ENCODE measurements at places on chromosomes 4 and X.

DNA sequence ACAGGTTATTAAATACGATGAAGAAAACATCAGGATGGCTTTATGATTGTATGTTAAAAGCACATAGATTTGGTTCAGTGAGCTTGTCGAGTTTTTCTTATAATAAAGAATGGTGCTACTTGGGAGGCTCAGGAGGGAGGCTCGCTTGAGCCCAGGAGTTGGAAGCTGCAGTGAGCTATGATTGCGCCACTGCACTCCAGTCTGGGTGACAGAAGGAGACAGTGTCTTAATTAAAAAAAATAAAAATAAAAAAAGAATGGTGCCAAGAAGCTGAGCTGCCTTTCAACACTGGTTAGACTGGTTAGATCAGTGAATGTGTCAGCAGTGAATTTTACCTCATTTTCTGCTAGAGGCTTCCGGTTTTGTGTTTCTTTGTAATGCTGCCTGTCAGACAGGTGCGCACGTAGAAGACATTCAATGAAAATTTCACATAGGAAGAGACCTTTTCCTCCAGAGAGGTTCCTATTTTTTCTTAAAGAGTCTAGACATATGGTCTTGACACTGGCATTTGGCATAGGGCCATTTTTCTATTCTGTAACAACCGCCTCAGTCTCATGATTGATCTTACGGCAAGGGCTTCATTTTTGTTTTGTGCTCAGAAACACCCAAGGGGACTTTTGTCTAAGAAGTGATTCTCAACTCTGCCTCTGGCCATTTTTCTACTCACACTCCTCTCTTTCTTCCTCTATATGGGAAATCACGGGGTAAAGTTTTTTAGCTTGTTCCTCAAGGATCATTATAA, 15.0 kb upstream of the ARSF start:
- no peak for DNase-seq

- DNase-seq = peak; percentile 88
Observed at GRCh38 chrX:13094828-13095341, 50.5 kb upstream of the FAM9C start.

DNA sequence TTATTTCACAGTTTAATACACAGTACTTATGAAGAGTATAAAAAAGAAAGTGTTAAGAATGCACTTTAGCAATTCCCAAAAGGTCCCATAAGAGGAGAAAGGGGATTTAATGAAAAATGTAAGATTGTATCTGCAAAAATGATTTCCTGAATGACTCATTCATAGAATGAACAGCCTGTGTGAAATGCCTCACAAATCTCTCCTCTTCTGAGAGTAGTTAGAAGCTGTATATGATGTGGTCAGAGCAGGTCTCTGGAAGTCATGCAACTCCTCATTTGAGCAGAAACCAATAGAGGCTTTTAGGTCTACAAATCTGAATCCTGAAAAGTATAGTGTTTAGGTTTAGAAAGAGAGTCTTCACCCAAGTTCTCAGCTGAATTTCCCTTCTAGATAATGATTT, 381.3 kb upstream of the INTU start:
- peak; percentile 70 for DNase-seq

DNA sequence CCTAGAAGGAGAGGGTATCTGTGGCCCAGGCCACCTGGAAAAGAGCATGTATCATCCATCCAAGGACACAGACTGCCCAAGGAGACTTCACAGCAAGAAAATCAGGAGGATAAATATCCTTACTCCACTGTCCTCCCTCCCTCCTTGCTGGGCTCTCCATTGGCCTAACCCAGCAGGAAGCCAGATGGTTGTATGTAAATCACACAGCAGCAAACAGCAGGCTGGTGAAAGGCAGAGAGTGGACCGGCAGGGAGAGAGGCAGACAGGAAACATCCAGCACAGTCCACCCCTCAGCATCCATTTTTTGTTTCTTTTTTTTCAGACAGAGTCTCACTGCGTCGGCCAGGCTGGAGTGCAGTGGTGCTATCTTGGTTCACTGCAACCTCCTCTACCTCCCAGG, 17.5 kb downstream of the TXK start:
- DNase-seq = no peak

DNA sequence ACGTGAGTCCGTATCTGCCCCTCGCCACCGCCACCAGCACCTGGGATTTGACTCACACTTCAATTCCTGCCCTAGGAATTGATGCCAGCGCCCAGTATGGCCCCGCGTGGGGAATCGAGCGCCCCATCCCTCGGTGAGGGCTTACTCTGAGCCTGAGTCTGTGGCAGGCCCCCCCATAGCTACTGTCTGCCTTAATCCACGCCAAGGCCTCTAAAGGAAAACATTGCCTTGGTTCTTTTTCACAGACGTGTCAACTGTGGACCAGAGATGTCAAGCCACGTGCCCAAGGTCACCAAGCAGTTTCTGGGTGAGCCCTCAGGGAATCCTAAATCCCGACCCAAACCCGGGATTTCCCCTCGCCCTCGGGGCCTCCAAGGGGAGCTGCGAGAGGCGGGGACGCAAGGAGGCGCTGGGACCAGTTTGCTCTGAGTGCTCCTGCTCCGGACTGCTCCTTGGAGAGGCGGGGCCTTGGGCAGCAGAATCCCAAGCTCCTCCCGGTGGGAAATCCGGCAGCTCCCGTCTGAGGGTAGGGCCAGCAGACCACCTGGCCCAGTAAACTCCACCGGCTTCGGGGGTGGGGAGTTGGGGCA, 12.9 kb downstream of the MSX1 start:
- DNase-seq = no peak

DNA sequence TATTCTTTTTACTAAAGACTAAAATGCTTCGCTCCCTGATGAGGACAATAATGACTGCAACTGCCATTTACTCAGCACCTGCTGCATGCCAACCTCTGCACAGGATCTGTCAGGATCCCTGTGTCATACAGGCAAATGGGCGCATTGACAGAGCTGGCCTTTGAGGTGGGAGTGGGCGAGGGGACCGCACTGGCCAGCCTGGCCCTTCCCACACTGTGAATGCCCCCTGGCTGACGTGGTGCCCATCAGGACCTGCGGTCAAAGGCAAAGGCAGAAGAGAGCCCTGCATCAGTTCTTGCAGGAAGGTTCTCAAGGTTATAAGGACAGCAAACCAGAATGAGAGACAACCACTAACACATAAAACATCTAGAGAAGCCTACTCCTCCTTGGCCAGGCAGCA, 67.9 kb downstream of the HAUS3 start:
- no peak for DNase-seq

- DNase-seq = no peak
Observed at GRCh38 chrX:136237074-136237473, 14.1 kb downstream of the MAP7D3 start.

DNA sequence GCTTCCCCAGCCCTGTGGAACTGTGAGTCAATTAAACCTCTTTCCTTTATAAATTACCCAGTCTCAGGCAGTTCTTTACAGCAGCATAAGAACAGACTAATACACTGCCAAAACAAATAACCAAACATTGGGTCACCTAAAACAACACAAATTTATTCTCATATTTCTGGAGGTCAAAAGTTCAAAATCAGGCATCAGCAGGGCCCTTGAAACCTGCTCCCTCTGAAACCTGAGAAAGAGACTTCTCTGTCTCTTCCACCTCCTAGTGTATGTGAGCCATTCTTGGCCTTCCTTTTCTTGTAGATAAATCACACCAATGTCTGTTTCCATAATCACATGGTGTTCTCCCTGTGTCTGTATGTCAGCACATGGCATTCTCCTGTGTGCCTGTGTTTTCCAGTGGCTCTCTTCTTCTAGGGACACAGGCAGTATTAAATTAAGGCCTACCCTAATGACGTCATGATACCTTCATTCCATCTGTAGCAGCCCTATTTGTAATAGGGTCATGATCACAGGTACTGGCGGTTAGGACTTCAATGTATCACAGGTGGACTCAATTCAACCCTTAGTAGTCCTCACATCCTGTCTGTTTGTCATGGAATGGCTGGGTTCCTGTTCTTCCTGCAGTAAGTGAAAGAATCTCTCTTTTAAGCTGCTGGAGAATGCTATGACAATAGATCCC, 147.3 kb upstream of the CLNK start:
- DNase-seq = peak; percentile 17

- no peak for DNase-seq
Observed at GRCh38 chrX:17567187-17567586, 170.1 kb upstream of the SCML1 start.

GRCh38 chrX:44570522-44570921, 27.9 kb upstream of the FUNDC1 start:
- DNase-seq = peak; percentile 8

GRCh38 chr4:63894161-63894560, 515.1 kb downstream of the TECRL start:
- DNase-seq = no peak

GRCh38 chr4:187550256-187550950, 445.2 kb upstream of the ZFP42 start:
- DNase-seq = peak; percentile 58

GRCh38 chrX:67545036-67545821, 1.4 kb downstream of the AR start:
- peak; percentile 87 for DNase-seq

DNA sequence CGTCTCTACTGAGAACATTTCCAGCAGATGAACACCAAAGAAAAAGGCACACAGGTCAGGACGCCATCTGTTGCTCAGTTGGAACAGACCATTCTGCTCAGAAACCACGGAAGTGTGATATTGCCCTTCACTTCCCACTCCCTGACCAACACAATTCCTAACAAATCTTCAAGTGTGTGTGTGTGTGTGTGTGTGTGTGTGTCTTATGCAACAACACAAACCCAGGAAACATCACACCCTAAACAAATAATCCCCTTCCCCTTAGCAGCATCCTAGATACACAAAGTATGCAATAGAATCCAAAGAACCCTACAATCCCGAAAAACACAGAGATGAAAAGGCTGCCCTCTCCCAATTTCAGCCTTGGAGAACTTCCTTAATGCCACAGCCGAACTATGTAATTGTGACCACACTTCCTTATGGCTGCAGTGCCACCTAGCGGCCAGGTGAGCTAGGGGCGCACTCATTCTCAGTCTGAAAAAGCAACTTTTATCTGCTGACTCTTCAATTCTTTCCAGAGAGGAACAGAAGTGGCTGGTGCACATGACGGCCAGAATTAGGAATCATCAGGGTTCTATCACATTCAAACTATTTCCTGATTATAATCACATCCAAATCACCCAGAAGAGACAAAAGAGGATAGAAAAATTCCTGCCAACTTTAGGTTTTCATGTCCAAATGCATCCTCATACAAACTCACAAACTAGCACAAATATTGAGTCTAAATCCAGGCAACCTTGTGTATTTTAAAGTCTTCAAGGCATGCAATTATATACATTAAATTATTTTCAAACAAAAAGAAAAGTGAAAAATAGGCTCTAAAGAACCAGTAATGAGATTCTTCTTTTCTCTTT, 164.9 kb downstream of the DHX15 start:
- peak; percentile 64 for DNase-seq

DNA sequence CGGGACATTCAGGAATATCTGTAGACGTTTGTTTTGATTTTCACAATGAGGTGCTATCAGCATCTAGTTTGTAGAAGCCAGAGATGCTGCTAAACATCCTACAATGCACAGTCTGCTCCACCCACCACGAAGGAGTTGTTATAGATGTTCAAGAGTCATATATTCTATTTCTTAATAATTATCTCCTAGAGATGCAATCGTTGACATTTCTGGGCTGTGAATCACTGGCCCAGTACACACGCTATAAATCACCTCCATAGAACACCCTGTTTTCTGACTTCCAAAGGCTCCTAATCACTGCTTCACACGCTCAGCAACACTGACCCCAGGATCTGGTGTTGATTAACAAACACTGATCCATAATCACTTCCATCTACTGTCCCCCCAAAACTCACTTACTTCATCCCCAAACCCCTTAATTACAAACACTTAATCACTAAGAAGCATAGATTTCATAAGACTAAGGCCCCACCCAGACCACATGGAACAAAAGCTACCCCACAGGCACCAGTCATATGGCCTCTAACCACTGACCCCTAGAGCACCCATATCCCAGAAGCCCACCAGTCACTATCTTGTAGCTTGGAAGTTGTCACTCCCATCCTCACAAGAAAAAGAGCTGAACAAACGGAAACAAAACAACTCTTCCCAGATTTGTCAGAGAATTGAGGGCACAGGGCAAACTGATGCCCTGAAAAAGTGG, 31.7 kb upstream of the ZNF41 start:
- peak; percentile 61 for DNase-seq

DNA sequence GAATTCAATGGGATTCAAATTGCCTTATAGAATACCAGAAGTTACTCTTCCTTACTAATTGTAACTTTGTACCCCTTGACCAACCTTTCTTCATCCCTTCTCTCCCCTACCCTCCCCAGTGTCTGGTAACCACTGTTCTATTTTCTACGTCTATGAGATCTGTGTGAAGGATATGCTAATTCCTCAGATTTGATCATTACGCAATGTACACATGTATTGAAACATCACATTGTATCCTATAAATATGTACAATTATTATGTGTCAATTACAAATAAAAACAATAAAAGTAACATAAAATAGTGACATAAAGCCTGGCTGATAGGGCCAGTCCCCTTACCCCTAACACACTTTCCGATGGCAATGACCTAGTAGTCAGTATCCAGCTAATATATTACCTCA, 95.1 kb upstream of the GRIA3 start:
- no peak for DNase-seq

GRCh38 chrX:17167915-17168314, 207.1 kb upstream of the NHS start:
- no peak for DNase-seq

- DNase-seq = no peak
Observed at GRCh38 chr4:94959307-94959706, 201.6 kb downstream of the BMPR1B start.

DNA sequence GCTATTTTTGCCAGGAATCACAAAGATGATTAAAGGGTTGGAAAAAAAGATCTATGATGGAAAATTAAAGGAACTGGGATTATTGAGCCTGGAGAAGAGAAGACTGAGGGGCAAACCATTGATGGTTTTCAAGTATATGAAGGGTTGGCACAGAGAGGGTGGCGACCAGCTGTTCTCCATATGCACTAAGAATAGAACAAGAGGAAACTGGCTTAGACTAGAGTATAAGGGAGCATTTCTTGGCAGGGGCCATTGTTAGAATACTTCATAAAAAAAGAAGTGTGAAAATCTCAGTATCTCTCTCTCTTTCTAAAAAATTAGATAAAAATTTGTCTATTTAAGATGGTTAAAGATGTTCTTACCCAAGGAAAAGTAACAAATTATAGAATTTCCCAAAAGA, 75.1 kb downstream of the NPNT start:
- DNase-seq = no peak

- no peak for DNase-seq
Observed at GRCh38 chr4:140069066-140069465, 84.9 kb downstream of the MAML3 start.

DNA sequence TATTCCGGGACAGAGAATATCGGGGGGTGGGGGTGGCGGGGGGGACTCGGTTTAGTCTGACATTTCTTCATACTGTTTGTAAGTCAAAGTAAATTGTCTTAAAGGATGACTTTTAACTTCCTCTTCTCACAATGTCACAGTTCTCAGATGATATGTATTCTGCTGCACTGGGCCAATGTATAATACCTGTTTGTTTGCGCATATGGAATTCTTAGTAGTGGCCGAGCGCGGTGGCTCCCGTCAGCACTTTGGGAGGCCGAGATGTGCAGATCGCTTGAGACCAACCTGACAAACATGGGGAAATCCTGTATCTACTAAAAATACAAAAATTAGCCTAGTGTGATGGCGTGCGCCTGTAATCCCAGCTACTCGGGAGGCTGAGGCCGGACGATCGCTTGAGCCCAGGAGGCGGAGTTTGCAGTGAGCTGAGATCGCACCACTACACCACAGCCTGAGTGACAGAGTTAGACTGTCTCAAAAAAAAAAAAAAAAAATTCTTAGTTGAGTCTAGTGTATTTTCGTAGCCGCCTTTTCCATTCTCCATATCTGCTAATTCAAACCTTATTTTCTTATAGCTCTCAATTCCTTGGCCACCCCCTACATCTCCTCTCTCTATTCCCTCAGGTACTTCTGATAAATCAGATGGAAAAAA, 851 bp downstream of the POLR2B start:
- DNase-seq = peak; percentile 27
